D341Med (cell line): ENCODE measurements at places on chromosomes 4 and X.

DNA sequence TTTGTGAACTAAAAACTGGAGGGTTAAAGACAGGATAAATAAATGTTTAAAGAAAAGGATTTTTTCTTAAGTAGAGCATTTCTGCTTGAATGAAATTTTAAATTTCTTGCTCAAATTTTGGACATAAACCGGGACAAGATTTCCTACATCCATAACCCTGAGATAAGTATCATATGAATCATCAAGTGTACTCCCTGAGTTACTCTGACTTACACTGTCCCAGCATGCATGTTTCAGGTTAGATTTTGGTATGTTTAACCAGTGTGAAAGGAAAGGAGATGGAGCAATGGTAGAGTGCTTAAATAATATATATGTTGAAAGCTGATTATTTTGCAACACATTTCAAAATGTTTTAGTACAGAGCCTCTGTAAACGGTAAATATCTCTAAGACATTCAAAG is 175.2 kb downstream of the ADGRL3 start:
- no peak for DNase-seq

DNA sequence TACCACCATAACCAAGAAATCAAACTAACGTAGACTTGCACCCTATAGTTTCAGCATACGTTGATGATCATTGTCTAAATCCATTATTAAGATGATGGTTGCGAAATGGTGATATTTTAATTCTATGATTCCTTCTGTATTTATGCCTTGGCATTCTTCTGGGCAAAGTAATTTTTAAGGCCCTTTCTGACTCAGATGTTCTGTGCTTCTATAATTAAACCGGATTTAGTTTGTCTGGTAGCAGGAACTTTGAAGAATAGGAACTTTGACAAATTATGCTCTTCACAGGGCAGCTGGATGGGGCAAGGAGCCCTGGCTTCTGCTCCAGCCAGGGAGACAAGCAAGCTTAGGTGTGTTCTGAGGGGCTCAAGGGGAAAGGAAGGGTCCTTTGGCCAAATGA is 23.8 kb upstream of the PLAC1 start:
- DNase-seq, result no peak

- no peak for DNase-seq
These were observed 24.1 kb downstream of the OCIAD1 start for GRCh38 chr4:48854982-48855381.

DNA sequence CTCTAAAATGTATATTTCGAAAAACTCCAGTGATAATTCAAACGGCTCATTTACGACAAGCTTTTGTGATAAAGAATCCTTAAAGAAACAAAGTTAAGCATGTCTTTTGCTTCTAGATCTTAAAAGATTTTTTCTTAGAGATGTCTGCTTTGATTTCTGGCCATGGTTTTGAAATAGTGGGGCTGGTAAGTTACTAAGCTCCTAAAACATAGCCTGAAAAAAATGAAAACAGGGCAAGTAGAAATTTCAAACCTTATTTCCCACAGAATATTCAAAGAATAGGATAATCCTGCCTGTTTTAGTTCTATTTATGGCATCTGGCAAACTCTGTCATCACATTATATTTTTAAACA is 318.3 kb downstream of the ARHGAP24 start:
- DNase-seq, result no peak

GRCh38 chrX:49237060-49237459 is 1.8 kb downstream of the CCDC22 start:
- DNase-seq, result no peak

- DNase-seq, result no peak
These were observed 97.0 kb downstream of the SOWAHB start for GRCh38 chr4:76800902-76801301.

DNA sequence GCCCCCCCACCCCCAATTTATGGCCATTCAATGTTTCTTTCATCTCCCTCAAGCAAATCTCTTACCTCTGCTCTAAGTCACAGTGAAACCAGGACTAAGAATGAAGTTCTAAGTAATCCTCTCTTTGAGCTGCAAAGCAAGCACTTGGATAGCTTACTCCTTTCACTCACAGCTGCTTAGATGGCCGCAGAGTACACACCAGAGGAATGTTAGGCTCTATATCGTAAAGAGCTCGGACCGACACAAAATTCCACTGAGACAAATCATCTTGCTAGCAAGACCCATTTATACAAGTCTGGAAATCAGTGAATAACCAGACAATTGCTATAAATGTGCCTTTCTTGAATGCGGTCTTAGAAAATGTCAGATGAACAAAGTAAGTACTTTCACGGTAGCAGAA is 135.0 kb downstream of the IDS start:
- DNase-seq, result no peak

GRCh38 chr4:77062856-77063255 is 12.9 kb downstream of the CCNI start:
- no peak for DNase-seq

GRCh38 chrX:130091980-130092522 is 18.2 kb downstream of the ELF4 start:
- no peak for DNase-seq

- DNase-seq, result no peak
These were observed 169.6 kb upstream of the MXRA5 start for GRCh38 chrX:3516051-3516541.

GRCh38 chr4:141538001-141538400 is 98.4 kb upstream of the IL15 start:
- DNase-seq, result no peak

- DNase-seq, result no peak
These were observed 9.8 kb downstream of the TSPAN5 start for GRCh38 chr4:98648602-98649001.

DNA sequence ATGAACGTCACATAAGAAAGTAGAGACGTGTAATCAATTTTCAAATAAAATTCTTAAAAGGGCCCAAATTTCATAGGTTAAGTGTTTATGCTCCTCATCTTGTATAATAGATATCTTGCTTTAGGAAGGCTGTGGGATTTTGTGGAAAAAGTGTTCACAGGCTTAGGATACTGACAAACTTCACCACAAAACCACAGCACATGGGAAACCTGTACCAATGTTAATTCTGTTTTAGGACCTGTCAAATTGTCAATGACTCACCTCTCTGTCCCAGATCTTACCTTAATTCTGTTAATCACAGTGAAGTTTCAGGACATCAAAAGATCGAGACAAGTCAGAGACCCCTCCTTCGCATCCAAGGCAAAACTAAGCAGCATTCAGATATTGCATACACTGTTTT is 24.2 kb downstream of the FGFBP1 start:
- no peak for DNase-seq

DNA sequence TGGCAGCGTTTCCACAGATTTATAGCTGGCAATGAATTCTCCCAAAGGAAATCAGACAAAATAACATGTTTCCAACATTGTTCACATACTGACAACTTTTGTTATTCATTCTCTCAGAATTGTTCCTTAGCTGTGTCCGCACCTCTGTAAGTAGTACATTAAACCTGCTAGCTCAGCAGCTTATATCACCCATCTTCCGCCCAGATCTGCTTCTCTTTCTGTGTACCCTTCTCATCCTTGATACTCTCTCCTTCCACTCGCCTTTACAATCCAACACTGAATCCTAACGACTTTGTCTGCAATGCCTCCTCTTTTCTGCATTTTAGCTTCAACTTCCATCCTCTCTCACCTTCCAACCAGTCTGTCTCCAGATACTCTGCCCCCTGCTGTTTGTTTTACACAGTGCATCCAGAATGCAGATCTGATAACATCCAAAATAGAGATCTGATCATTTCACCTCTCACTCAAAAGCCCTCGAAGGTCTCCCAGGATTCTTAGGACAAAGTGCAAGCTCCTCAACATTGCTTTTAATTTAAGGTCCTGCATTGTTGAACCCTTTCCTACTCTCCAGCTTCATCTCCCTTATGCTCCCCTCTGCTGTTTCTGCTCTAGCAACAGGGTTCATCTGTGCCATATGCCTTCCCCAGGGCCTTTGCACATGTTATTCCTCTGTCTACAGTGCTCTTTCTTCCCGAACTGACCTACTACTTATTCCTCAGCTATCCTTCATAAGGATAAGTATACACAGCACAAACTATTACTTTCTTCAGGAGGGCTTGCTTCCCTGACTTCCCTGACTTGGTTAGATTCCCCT is 67.3 kb upstream of the VBP1 start:
- peak; percentile 24 for DNase-seq

DNA sequence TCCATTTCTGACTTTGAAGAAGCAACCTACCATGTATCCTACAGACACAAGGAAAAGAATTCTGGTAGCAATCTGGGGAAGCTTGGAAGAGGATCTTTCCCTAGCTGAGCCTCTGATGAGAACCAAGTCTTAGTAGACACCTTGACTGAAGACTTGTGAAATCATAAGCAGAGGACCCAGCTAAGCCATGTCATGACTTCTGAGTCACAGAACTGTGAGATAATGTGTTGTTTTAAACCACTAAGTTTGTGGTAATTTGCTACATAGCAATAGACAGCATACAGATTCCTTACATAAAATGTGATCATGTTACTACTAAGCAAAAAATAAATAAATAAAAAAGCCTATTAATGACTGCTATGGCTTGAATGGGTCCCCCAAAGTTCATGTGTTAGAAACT is 71.3 kb upstream of the ANKRD50 start:
- DNase-seq, result no peak
